ENCODE measurements at places on chromosomes 3 and 15.

DNA sequence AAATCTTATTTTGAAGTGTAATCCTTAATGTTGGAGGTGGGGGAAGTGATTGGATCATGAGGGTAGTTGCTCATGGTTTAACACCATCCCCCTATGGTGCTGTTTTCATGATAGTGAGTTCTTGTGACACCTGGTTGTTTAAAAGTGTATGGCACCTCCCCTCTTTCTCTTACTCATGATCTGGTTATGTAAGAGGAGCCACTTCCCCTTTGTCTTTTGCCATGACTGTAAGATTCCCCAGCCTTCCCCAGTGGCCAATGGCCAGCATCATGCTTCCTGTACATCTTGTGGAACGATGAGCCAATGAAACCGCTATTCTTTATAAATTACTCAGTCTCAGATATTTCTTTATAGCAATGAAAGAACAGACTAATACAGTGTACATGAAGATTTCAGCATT, 39.8 kb upstream of the GMNC start:
- DNase-seq, result no peak

- peak; percentile 78 for DNase-seq
Measured at GRCh38 chr3:195893044-195893395, 15.3 kb downstream of the TNK2 start.

DNA sequence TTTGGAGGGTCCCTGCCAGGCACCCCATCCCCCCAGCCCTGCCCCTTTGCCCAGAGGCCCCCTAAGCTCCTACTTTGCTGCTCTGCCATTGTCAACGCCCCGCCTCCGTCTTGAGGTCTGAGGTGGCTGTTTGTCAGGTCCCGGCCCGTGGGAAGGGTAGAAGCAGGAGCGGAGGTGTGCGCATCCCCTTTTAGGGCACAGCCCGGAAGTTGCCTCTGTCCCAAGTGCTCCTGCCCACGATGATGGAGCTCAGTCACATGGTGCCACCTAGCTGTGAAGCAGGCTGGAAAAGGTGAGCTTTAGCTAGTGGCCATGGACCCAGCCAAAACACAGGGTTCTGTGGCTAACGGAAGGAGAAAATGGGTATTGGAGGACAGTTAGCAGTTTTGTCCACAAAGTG, 28.5 kb upstream of the LCTL start:
- no peak for DNase-seq

DNA sequence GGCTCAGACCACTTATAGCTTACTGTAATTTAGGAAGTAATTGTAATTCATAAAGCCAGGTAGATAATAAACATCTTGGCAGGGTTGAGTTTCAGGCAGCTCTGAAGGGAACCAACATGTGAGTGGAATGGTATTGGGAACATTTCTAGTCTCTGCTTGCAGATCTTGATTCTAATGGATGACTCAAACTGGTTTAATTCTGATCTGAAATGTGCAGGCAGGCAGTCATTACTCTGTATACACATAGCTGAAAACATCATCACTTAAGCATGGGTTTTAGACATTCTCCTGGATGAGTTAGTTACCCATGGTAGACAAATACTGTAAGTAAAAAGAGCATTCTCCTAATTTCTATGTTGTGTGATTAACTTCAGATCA, 317.0 kb upstream of the TPRG1 start:
- DNase-seq, result no peak

DNA sequence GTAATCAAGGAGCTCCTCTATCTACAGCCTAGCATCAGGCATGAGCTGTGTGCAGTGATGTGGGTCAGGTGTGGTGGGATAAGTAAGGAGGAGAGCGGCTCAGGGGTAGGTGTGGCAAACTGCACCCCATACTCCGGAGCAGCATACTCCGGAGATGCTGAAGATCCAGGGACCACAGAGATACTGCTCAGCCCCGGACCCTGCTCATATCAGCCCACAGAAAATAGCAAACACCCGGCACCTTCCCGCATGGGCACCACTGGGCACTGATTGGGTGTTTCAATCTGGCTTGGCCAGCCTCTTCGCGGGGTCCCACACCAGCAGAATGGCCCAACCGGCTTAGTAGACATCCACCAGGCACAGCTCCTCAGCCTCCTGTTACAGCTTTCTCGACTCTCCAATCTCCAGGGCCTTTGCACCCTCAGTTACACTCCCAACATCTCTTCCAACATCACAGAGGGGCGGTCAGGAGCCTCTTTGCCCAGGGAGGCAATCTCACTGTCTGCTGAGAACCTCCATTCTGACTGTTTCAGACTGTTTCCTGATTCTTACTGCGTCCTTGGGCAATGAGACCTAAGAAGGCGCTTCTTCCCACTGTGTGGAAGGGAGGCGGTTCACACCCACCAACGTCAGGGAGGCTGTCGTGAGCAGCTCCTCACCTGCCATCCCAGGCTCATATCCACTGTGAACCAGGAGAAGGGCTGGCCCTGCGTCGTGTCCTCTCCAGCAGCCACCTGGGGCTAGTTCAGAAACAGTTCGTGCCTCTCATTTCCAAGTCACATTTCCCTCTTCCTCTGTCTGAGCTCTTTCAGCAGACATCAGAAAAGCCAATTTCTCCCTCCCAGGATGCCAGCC, 59.8 kb downstream of the CAPN7 start:
- DNase-seq, result no peak

GRCh38 chr3:117170094-117170493, 460.5 kb downstream of the TUSC7 start:
- DNase-seq, result no peak

GRCh38 chr15:23565395-23566070, at the start of gene MKRN3:
Gene MKRN3, plus strand, starts transcription at chr15:23565674. Its CDS starts 109 bp downstream, at chr15:23565783.
- peak; percentile 37 for DNase-seq

DNA sequence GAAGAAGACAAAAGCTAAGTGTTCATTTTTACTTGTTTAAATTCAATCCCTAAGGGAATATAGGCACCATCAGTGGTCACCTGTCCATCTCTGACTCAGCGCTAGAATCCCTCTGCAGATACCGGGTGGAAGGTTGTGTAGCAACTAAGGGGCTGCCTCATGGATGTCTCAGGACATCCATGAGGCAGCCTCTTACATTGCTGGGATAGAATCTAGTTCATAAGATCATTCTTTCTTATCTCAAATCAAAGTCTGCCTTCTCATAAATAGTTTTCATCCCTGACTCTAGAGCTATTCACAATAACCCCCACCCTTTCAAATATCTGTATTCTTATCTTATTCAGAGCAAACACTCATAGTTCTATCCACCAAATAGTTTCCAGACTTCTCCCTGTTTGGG, 38.1 kb downstream of the HSPBAP1 start:
- no peak for DNase-seq

- no peak for DNase-seq
Measured at GRCh38 chr3:29919571-29919970, 638.7 kb downstream of the RBMS3 start.

DNA sequence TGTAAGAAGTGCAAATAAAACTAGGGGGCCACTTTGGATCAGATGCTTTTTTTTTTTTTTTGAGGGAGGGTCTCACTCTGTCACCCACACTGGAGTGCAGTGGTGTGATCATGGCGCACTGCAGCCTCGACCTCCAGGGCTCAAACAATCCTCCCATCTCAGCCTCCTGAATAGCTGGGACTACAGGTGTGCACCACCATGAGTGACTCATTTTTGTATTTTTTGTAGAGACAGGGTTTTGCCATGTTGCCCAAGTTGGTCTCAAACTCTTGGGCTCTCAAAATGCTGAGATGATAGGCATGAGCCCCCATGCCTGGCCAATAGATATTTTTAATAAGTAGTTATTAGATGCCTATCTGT, 20.8 kb downstream of the CCR1 start:
- no peak for DNase-seq

GRCh38 chr3:190208196-190208595, 87.5 kb upstream of the P3H2 start:
- no peak for DNase-seq

DNA sequence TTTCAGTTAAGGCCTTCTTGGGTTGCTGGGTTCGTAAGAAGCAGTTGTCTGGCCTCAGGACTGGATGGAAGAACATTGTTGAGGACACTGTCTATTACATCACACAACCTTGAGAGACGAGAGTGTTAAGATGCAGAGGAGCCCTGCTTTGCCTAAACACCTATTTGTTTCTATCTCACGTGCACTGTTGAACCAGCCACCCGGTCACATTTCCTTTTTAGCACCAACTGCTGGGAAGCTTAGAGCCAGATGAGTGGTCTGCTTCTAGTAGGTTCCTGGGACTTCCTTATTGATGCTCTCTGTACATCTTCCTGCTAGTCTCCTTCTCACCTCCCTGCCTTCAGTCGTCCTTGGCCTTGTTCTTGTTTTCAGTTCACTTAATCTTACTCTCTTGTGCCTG, 22.3 kb downstream of the CAND2 start:
- no peak for DNase-seq

GRCh38 chr3:32278714-32279113, 40.2 kb downstream of the CMTM8 start:
- no peak for DNase-seq

DNA sequence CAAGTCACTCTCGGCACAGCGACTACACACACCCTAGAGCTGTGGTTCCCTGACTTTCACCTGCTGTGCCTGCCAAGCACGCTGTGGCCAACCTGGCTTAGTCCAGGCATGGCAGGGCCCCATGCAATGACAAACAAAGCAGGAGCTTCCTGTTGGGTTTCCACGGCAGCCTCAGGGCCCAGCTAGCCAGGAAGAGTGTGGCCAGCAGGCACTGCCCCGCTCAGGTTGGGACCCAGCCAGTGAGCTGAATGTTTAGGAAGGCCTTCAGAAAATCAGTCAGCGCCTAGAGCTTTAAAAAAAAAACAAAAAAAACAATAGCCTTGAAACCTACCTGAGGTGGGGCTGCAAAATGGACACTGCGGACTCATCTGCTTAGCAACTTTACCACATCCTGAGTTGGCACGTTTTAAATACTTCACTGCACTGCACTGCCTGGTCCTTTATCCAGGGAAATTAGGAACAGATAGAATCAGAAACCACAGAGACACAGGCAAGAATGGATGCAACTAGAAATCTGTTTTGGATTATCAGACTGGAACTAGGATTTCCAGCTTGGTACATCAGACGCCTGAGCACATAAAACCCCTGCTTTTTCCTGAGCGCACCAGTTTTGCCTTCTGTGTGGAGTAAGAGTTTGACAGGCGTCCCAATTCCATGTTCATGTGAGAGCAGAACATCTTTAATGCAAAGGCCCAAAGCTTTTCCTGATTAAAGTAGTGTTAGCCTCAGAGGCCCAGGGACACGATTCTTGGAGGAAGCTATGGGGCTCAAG, 36.2 kb upstream of the LDHAL6B start:
- DNase-seq, result peak; percentile 36

DNA sequence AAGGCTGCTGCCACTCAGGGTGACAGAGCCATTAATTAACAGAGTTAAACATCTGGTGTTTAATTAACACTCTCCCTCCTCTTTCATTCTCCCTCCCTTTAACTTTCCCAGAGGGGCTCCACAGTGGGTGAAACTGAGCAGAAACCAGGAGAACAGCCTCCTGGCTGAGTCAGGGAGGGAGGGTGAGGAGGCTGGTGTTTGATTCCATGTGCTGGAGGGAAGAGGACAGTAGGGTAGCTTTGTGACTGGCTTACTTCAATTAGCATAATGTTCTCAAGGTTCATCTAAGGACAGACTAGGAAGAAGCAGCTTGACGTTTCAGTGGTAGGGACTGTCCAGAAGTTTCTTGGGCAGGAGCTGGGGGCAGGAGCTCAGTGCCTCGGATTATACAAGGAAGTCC, 62.8 kb downstream of the SEMA5B start:
- no peak for DNase-seq

DNA sequence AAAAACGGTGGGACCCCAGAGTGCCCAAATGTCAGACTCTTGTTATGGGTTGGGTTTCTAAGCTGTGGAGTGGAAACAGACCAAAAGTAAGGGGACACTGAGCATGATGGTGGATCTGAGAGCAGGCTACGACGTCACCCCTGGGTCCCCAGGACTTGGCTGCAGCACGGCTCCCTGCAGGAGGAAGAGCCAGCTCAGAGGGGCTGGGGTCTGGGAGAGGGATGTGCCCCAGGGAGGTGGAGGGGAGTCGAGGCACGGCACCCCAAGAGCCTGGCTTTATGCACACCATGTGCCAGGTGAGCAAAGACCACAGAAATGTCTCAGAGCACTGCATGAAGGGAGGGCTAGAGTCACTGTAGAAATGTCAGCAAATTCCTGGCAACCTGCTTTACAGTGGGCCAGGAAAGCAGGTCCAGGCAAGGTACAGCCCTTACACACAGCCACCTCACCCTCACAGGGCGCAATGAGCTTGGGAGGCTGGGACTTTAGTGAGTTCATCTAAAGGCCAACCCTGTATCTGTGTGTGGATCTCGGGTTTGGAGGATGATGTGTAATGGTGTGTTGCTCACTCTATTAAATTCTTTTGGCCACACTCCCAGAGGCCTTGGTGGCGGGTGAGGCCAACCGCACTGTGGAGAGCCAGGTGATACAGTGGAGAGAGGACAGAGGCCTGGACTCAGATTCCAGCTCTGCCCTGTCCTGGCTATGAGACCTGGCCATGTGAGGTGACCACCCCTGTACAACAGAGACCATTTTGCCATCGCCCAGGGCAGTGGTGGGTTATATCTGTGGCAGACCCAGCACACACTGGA, 14.1 kb downstream of the CTSH start:
- no peak for DNase-seq

- no peak for DNase-seq
Measured at GRCh38 chr3:126968391-126969390, 14.2 kb upstream of the PLXNA1 start.

DNA sequence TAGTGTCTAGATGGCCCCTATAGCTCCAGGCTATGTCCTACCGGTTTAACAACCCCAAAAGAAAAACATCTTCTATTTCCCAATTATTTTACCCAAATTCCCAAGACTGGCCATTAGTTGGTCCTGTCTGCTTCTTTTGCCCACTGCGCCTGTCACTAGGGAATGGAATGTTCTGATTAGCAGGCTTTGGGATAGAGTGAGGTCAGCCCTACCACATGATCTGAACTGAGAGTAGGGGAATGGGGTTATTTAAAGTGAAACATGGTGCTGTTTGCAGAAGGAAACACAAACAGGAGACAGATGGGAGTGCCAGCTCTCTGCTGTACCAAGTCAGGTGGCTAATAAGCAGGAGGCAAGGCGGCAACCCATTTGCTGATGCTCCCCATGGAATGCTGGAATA, 635.6 kb upstream of the CFAP20DC start:
- DNase-seq, result no peak

DNA sequence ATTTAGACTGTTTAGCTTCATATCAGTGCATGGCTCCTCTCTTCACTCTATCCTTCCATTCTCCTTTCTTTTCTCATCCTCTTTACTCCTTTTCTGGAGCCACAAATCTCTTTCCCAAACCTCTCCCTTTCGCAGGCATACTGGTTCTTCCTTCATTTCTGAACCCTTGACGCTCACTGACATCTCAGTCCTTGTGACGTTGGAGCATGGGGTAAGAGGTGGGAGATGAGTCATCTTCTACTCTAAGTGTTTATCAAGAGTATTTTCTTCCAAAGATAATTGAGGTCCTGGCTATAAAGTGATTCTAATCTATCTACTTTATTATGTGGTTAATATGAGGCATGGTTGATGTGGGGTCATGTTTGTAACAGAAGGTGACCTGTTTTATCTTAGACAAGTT, 414.2 kb downstream of the AGBL1 start:
- DNase-seq, result no peak

- DNase-seq, result no peak
Measured at GRCh38 chr3:123295901-123296250, 94.1 kb downstream of the SEC22A start.

All from hypothalamus (tissue), 51 donors.